NCI-H1436 treated with DMSO at 0.1 percent for 48 hours (cell line): ENCODE measurements at places on chromosomes 2 and 18.

DNA sequence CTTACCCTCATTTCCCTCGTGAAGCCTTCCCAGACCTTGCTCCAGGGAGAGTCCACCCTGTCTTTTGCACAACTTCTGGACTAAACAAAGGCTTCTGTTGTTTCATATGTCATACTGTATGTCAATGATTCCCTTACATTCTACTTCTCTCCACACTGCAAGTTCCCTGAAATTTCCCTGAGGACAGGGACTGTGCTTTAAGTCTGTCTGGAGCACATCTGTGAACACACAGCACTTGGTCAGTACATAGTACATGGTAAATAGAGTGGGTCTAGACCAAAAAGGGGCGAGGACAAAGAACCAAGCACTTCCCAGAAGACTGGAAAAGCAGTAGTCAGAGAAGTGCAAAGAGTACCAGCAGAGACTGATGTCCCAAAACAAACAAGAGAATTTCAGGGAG is 23.7 kb upstream of the IMPA2 start:
- no peak for DNase-seq

- peak; percentile 16 for DNase-seq
Measured at GRCh38 chr2:118046634-118047210, 32.9 kb upstream of the CCDC93 start.

DNA sequence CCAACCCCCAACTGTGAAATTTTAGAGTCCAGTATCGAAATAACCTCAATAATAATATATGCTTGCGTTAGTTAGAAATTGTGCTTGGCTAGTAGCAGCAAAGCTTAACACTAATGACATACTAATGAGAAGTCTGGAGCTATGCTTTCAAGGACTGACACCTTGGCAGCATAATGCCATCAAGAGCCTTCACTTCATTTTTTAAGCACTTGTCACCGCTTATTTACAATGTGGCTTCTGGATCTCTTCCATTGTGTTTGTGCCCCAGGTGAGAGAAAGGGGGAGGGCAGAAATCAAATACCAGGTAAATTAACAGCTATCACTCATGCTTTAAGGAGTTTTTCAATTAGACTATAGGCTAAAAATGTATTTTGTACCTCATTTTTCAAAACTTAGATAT is 101.5 kb downstream of the CDH7 start:
- no peak for DNase-seq

DNA sequence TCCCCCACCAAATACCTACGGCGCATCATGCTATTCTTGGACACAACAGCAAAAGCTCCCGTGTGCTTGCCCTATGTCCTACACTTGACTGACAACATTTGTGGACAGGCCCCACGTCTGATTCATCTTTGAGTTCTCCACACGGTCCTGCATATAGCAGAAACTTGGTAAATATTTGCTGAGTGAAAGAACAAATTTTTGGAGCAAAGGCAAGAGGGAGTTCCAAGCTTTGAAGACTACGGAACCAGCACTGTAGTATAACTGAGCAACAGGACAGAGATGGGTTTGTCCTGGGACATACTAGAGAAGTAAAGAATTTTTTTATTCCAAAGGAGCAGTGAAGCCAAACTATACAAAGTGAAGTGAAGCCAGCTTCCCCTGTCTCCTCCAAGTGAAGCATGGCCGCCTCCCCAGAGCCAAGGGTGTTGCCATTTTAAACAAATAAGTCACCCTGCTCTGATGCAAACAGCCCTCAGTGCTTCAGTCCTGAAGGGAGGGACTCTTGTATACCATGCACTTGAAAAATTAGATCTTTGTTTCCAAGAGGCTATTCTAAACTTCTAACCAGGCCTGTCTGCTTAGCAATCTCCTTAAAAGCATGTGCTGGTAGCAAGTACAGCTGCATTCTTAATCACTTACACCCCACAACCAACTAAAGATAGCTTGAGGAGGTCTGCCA is 35.9 kb downstream of the SPRED2 start:
- DNase-seq = no peak

DNA sequence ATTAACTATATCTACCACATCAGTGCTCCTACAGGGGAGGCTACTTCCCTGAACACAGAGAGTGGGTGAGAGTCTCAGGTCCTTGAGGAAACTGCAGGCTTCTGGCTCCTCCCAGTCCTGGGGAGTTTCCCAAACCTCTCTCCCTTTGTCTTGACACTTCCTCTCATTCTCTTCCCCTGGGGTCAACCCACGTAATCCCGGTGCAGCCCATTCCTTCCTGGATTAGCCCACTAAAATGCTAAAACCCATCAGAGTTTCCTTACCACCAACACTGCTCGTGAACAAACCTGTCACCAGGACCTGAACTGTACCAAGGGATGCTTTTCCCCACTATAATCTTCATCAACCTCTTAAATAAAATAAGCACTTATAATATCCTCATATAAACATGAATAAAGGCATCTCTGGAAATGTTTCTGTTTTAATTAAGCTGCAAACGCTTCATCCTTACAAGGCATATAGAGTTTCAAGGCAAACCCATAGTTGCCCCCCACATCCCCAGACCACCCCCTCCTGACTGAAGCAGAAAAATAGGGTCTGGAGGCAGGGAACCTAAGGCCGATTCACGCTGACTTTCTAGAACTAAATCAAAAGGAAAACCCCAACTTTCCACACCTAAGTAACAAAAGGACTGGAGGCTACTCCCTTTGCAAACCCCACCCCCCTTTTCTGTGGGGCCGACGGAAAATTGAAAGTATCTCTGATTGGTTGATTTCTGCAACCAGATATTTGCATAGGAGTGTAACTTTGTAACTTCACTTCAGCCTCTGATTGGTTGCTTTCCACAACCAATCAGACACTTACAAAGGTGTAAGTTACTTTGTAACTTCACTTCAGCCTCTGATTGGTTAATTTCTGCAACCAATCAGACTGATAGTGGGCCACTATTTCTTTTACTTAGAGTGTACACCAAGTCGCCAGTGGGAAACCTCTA is 19.0 kb downstream of the TMSB10 start:
- DNase-seq = no peak

DNA sequence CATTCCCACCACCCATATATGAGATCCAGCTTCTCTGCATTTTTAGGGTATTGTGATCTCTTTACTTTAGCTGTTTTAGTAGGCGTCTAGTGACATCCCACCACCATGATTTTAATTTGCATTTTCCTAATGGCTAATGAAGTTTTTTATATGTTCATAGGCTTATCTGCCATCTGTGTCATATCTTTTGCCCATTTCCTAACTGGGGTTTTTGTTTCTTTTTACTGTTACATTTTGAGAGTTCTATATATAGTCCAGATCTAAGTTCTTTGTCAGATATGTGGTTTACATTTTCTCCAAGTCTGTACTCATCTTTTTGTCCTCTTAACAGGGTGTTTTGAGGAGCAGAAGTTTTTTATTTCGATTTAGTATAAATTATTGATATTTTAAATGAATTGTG is 39.6 kb downstream of the PTPN2 start:
- no peak for DNase-seq

GRCh38 chr2:15555760-15556193 is 5.4 kb downstream of the NBAS start:
- no peak for DNase-seq

DNA sequence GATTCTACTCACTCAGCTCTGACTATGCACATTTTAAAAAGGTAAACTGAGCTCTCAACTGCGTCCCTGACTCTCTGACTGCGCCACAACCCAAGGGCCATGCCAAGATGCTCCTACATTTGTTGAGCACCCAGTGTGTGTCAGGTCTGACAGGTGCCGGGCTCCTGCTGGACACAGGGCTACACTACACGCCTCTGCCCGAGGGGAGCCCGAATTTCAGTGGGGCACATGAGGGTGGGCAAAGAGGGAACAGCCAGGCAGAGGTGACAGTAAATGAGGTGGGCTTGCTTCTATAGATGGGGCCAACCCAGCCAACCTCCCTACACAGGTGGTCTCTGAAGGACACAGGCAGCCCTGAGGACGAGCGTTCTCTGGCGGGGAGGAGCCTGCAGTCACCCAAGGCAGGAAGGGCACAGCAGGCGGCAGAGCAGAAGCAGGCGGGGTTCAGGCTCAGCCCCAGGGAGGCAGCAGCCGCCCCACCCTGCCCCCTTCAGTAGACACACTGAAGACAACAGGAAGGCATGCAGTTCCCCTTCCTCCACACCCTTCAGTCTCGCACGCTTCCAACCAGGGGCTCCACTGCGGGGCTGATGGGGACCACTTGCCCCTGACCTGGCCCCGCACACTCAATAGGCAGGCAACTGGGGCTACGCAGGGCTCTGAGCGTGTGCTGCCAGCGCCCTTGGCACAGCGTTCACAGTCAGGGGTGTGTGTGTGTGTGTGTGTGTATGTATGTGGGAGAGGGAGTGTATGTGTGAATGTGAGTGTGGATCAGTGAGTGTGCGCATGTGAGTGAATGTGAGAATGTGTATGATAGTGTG is 98.4 kb downstream of the UXS1 start:
- DNase-seq = no peak

DNA sequence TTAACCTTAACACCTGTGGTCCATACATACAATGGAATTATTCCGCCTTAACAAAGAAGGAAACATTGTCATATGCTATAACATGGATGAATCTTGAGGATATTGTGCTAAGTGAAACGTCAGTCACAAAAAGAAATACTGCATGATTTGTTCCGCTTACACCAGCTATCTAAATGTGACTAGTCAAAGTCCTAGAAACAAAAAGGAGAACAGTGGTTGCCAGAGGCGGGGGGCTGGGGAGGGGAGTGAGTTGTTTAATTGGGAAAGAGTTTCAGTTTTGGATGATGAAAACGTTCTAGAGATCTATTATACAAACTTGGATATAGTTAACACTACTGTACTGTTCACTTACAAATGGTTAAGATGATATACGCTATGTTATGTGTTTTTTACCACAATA is 72.0 kb downstream of the SPRED2 start:
- no peak for DNase-seq

DNA sequence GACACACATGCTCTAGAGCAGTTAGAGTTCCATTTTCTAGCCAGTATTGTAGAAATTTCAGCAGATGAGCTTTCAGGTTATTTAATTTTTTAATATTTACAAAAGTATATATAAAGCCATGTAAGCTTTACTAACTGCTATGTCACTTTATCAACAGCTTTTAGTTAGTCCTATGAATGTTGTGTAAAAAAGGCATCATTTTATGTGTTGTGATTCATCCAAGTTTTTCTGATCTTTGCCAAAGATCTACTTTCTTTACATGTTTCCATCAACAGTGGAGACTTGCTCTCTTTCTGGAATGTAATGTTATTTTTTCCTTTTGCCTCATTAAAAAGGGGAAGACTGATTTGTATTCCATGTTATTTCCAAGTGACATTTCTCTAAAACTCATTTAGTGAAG is 125.2 kb upstream of the TFPI start:
- no peak for DNase-seq

DNA sequence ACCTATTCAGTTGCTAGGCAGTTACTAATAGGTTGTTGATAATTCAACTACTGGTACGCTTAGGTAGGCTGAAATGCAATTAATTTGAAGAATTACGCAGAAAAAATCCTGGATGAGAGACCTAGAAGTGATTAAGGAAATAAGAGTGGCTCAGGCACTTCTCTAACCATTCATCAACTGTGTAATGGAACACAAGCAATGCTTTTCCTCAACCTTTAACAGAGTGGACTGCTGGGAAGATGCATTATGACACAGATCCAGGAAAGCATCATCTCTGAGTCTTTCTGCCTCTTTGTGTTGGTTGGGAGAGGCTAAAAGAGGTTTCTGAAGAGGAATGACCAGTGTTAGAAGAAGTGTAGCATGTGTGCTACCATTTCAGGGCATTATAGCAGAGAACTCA is 992.2 kb downstream of the TSN start:
- no peak for DNase-seq

DNA sequence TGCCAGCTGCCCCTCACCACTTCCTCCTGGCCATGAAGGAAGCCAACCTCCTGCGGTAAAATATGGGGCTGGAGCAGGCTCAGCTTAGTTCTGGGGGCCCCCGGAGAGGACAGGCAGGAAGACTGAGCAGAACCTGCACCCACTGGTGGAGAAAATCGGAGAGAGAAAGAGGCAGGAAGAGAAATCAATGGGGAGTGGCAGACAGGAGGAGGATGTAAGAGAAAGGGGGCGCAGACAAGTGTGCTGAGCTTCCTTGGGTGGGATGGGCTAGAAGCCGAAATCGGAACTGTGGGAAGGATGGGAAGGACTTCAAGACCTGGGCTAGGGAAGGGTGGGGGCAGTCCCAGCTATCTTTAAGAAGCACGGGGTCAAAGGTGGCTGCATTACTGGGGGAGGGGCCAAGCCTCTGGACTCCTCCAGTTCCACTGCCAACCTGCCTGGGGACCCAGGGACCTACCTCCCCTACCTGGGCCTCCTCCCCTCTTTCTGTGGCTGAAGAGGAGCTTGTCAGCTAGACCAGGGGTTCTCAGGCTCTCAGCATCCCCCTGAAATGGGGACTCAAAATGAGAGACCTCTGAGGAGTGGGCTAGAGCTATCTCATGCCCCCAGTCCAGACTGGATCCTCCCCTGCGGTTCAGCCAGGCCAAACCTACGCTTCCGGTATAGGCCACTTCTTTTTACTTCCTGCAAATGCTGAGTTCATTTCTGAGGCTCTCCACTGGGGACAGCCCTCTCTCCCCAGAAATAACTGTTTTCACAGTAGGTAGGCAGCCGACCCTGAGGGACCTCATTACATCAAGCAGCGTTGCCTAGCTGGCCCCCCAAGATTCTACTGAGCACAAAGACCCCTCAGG is 33.6 kb upstream of the B3GNT7 start:
- DNase-seq = no peak

GRCh38 chr2:105597806-105598803 is 146.6 kb upstream of the NCK2 start:
- no peak for DNase-seq

DNA sequence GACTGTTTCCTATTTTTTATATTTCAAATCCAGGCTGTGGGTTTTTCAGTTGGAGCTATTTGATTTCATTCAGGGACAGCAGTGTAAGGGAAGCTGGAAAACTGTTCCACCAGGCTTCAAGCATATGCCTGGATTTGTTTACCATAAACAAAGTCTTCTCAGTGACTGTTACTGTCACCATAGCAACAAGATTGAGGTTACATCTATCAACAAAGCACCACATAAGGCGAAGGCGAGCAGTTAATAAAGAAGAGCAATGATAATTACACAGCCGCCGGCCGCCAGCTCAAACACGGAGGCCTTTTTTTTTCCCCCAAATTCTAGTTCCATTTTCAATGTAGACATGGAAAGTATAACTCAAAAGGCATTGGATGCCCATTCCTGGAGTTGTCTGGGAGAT is 553.7 kb upstream of the SYT4 start:
- DNase-seq = no peak

DNA sequence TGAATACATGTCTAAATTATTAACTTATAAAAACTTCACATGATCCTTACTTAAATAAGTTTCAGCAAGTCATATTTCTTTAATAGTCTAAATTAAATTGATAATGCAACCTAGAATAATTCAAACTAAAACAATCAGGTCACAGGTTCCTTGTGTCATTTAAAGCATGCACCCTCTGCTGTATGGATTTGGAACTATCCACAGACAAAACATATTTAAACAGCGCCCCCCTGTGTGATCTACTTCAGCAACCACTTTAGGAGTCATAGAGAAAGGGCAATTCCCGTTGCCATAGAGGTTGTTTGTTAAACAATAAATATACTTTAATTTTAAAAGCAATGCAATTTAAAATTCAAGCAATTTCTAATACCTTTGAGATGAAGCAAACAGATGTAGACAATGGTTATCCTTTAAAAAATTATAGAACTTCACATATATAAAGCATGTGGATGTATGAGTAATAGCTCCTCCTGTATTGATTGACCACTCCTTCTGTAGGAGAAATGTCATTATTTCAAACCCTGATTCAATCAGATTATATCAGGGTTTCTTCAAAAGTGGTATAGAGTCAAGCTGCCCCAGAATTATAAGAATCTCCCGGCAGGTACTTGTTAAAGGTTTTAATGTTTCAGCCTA is 21.2 kb downstream of the GRB14 start:
- peak; percentile 35 for DNase-seq

- DNase-seq = no peak
Measured at GRCh38 chr2:201156640-201157039, 26.3 kb upstream of the CASP10 start.
